ENCODE measurements at places on chromosomes 2 and 18.

GRCh38 chr18:3183103-3183717 lies 36.6 kb downstream of the MYOM1 start:
- H3K4me1 ChIP-seq: peaks cover 4% of the 10 kb centered on the region
- H3K36me3 ChIP-seq: no peaks in the 10 kb centered on the region
- H3K27ac ChIP-seq: no peak overlapping the region
- no peak overlapping the region for H3K4me3 ChIP-seq

DNA sequence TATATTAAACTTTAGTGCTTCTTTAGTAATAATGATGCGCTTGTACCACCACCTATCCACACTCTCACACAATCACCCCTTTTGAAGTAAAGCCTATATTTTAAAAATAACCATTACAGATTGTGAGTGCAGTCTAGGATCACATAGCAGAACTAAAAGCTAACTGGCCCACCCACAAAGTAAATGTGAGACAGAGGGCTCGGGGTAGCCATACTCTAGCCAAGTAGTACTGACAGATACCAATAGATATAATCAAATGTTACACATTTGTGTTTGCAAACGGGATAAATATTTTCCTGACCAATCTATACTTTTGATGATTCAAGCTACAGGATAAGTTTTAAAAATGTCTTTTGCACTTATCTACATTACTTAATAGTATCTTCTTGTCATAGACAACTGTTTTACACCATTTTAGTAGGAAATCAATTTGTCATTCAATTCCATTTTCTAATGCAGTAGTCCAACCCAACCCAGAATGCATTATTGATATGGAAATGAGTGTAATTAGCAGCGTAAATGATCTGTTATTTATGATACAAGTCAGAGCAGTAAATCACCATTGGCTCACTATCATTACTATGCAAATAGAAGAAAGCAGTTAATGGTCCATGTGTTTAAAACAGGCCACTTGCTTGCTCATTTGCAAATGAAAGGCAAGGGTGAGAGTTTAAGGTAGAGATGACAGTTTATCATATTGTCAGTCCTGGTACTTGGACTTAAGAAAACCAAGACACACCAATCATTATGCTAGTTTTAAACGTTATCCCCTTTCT lies 111.8 kb downstream of the ERBB4 start:
- ATAC-seq: no peak
- H3K4me3 ChIP-seq: no peak overlapping the region
- H3K27ac ChIP-seq: no peak overlapping the region
- no peaks in the 10 kb centered on the region for H3K36me3 ChIP-seq
- H3K4me1 ChIP-seq: no peaks in the 10 kb centered on the region

DNA sequence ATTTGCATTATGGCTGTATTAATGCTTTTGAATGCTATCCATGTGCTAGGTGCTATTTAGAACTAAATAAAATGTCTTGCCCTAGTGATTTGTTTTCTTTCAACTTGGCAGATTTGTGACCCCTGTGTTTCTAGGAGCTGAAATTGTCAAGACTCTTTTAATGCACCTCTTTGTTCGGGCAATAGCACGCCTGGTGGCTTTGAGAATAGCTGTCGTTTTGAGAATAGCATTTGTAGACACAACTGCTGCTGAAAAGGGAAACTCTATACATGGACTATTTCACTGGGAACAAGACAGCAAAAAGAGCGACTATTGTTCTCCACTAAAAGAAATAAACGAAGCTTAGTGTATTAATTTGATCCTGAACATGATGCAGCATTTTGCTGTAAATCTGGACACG lies 352.1 kb upstream of the ZNF521 start:
- no peak for ATAC-seq
- H3K4me1 ChIP-seq: no peaks in the 10 kb centered on the region
- H3K27me3 ChIP-seq: no peaks in the 10 kb centered on the region
- H3K4me3 ChIP-seq: no peak overlapping the region

DNA sequence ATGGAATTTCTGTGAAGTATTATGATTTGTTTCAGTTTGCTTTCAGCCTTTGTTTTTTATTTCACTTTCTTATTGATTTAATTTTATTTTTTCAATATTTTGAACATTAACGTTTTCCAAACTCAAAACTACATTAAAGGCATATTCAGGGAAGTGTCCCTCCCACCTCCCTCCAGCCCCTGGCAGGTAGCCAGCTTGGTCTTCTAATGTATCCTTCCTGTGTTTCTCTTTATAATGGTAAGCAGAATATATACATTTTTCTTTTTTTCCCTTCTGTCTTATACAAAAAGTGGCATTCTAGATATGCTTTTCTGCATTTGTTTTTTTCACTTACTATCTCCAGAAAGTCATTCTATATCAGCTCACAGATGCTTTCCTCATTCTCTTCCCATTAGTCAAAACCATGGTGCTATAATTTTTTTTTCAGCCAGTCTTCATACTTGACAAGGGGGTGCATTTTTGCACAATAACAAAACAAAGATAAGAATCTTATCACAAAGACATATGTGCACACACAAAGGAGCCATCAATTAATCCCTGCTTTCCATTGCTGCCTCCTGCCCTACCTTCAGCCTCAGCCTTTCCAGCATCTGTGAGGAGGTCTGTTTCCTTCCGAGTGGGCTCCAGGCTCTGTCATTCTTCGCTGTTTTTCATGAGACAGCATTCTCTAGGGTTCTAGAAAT lies 33.7 kb upstream of the TMEM177 start:
- peaks cover 5% of the 10 kb centered on the region for H3K4me1 ChIP-seq
- H3K27ac ChIP-seq: no peak overlapping the region
- no peak for ATAC-seq

GRCh38 chr2:74003494-74004211 lies 18.9 kb downstream of the TET3 start:
- H3K4me3 ChIP-seq: peak overlapping the region; percentile 48
- peaks cover 74% of the 10 kb centered on the region for H3K4me1 ChIP-seq
- no peaks in the 10 kb centered on the region for H3K27me3 ChIP-seq
- no peak for ATAC-seq
- H3K27ac ChIP-seq: no peak overlapping the region

GRCh38 chr2:157853211-157853610 lies 22.9 kb downstream of the ACVR1 start:
- no peaks in the 10 kb centered on the region for H3K27me3 ChIP-seq
- H3K4me1 ChIP-seq: no peaks in the 10 kb centered on the region
- H3K4me3 ChIP-seq: no peak overlapping the region
- no peak overlapping the region for H3K27ac ChIP-seq

GRCh38 chr2:137009953-137010352 lies 244.6 kb downstream of the THSD7B start:
- no peak overlapping the region for H3K4me3 ChIP-seq
- ATAC-seq: no peak
- H3K27me3 ChIP-seq: no peaks in the 10 kb centered on the region
- H3K4me1 ChIP-seq: no peaks in the 10 kb centered on the region

GRCh38 chr18:13159579-13159978 lies 59.0 kb upstream of the LDLRAD4 start:
- H3K4me1 ChIP-seq: no peaks in the 10 kb centered on the region
- no peaks in the 10 kb centered on the region for H3K36me3 ChIP-seq
- H3K4me3 ChIP-seq: no peak overlapping the region
- ATAC-seq: no peak

- no peaks in the 10 kb centered on the region for H3K4me1 ChIP-seq
- no peak overlapping the region for H3K27ac ChIP-seq
- peaks cover 4% of the 10 kb centered on the region for H3K36me3 ChIP-seq
- no peak for ATAC-seq
- no peaks in the 10 kb centered on the region for H3K27me3 ChIP-seq
Observed at GRCh38 chr2:11242542-11243174, 87.4 kb downstream of the SLC66A3 start.

DNA sequence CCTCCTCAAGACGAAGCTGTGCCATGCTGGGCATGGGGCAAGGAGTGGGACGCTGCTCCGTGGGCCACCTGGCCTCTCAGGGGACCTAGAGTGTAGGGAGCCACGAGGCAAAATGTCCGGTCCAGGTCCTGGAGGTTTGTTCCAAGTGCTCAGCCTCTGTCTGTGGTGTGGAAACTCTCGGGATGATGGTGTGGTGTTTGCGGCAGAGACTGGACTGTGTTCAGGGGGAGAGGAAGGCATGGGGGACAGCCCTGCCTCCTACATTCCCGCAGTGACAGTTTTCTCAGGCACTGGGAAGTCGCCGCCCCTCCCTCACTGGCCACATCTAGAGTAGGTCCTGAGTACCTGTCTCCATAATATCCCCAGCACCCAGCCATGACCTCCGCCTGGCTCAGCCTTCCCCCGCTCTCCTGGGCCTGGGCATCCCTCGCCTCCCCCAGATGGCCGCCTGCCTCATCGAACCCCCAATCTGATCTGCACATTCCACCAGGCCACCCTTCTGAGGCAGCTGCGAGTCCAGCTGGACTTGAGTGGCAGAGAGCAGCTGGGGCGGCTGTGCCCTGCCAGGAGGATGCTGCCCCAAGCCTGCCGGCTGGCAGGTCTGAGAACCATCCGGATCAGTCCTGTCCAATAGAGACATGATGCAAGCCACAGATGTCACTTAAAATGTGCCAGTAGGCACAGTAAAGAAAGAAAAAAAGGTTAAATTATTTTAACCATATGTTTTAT lies 6.2 kb downstream of the KCNIP3 start:
- H3K4me3 ChIP-seq: no peak overlapping the region
- ATAC-seq: no peak
- no peak overlapping the region for H3K27ac ChIP-seq
- no peaks in the 10 kb centered on the region for H3K36me3 ChIP-seq
- H3K27me3 ChIP-seq: peaks cover 50% of the 10 kb centered on the region
- H3K4me1 ChIP-seq: peaks cover 9% of the 10 kb centered on the region

DNA sequence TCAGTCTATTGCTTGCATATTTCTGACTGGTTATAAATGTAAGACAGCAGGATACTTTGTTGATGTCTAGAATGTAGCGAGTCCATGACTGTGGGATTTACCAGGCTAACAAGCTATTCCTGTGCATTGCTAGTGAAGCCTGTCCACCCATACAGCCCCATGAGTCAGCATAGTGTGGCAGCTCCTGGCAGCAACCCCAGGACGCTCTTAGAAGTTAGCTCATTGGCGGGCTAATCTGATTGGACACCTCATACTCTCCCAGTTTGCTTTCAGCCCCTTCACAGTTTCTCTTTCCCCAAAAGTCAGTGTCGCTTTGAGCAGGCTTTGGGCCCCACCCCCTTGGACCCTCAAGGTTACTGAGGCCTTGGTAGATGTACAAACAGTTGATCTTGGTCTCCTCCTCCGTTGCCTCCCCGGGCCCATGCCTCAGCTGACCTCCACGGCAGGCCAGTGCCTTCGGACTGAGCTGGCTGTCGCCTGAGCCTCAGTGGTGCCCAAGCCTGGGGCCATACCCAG lies 48.0 kb downstream of the COA5 start:
- no peaks in the 10 kb centered on the region for H3K27me3 ChIP-seq
- peak overlapping the region; percentile 85 for H3K27ac ChIP-seq
- peaks cover 50% of the 10 kb centered on the region for H3K4me1 ChIP-seq

DNA sequence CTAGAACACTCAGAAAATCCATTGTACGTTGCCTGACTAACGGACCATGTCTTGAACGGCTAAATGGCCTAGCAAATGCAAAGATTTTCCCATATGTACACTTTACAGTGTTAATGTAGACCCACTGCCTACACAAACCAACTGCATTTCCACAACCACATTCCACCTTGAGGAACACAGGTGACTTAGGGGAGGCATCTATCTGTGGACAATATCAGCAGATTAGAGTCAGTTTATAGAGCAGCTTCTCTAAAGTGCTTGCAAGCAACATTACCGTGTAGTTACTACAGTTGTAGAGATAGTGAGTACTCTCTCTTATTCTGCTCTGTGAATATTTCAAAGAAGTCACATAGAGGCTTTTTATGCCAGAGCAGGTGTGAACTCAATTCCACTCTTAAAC lies 139.6 kb downstream of the TCF4 start:
- no peak overlapping the region for H3K27ac ChIP-seq
- H3K27me3 ChIP-seq: no peaks in the 10 kb centered on the region
- no peaks in the 10 kb centered on the region for H3K36me3 ChIP-seq
- no peak for ATAC-seq
- no peak overlapping the region for H3K4me3 ChIP-seq

- no peak for ATAC-seq
- no peaks in the 10 kb centered on the region for H3K36me3 ChIP-seq
- H3K4me3 ChIP-seq: no peak overlapping the region
- H3K27ac ChIP-seq: no peak overlapping the region
- H3K27me3 ChIP-seq: no peaks in the 10 kb centered on the region
- H3K4me1 ChIP-seq: peaks cover 6% of the 10 kb centered on the region
Observed at GRCh38 chr2:7014174-7014640, 97.0 kb downstream of the RNF144A start.

Data from gastroesophageal sphincter (tissue), 4 donors.